ENCODE measurements at places on chromosomes 2 and 18.

DNA sequence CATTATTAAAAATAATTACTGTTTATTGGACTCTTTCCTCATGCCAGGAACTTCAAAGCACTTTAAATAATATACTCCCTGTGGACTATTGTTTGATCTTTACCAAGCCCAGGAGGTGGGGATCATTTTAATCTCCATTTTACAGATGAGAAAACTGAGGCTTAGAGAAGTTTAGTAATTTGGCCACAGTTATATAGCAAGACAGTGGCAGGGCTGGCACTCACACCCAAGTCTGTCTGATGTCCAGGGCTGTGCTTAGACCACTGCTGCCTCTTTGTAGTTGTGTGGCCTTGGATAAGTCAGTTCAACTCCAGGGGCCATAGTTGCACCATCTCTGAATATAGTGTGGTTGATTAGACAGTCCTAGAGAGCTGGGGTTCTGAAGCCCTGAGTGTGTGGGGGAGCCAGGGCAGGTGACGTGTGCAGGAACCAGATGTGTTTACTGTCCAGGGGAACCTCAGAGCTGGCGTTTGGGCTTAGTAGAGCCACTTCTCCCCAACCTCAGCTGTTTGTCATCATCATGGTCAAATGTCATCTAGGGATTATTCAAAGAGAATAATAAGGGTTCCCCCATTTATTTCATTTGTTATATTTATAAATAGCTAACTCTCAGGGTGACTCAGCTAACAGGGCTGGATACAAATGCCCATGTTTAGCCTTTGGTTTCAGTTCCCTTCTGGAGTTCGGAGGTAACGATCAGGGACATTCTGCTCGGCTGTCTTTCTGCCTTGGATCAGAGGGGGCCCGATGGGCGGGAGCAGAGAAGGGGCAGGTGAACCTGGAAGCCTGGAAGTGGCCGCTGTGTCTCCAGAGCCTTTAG lies 68.0 kb downstream of the BOLA3 start:
- no peak for DNase-seq

GRCh38 chr2:95345563-95346230 lies 48.5 kb downstream of the KCNIP3 start:
- peak; percentile 58 for DNase-seq

- no peak for DNase-seq
Observed at GRCh38 chr2:212158081-212158480, 380.5 kb downstream of the ERBB4 start.

DNA sequence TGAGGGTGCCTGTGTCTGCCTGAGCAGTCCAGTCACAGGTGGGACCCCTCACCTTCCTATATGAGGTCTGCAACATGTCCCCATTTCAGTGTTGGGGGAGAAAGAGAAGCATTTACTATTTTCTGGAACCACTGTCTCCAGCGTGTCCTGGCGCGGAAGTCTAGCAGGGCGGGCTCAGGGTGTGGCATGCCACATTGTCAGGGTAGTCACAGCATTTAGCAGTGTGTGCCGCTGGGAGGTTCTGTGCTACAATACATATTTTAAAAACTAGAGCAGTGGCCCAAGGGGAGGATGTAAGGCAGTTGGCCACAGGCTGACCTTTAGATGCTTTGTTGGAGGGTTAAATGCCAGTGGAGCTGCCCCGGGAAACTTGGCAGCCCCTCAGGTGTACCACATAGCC lies 12.5 kb downstream of the UBE2F start:
- DNase-seq: no peak

DNA sequence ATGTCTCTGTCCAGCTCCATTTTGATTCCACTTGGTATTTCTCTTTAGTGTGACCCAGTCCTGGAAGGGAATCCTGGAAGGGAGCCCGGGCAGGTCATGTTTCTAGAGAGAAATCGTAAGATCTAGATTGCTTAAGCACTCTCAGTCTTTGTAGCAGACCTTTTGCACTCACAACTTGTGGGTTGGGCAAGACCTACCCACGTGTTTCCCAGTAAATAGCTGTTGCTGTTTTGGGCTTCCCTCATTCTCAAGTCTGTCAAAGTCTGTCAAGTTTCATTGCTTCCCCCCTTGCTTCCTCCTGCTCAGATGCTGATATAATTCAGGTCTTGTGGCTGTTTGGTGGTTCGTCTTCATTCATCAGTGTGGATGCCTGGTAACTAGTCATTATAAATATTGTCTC lies 17.4 kb upstream of the NEMP2 start:
- no peak for DNase-seq

- no peak for DNase-seq
Observed at GRCh38 chr18:49032189-49032584, 81.4 kb upstream of the SMAD7 start.

GRCh38 chr2:171475979-171476378 lies 42.0 kb downstream of the DCAF17 start:
- no peak for DNase-seq

- DNase-seq: peak; percentile 26
Observed at GRCh38 chr18:8730080-8730827, 24.9 kb downstream of the MTCL1 start.

DNA sequence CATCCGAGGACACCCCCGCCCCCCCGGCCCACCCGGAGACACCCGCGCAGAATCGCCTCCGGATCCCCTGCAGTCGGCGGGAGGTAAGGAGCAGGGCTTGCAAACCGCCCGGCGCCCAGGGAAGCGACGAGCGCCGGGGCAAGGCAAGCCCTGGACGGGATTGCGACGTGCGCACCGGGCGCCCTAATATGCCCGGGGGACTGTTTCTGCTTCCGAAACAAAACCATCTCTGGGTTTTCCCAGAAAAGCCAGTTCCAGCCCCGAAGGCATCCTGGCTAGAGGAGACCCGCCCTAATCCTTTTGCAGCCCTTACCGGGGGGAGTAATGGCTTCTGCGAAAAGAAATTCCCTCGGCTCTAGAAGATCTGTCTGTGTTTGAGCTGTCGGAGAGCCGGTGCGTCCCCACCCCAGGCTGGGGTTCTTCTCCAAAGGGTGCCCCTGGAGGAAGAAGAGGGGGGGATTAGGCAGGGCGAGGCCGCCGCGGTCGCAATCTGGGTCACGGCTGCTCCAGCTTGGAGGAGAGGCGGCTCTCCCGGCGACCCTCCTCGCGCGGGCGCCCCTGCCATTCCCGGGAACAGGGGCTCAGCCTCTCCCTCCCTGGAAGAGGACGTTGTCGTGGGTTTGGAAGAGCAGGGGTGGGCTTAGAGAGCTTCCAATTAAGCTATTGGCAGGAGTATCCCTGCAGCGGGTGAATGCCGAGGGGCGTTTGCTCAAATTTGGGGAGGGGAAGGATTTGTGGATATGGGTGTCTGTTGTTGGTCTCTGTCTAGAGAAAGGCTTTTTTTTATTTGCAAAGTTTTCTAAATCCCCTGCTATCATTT lies 521 bp downstream of the MYCN start:
- DNase-seq: peak; percentile 42

DNA sequence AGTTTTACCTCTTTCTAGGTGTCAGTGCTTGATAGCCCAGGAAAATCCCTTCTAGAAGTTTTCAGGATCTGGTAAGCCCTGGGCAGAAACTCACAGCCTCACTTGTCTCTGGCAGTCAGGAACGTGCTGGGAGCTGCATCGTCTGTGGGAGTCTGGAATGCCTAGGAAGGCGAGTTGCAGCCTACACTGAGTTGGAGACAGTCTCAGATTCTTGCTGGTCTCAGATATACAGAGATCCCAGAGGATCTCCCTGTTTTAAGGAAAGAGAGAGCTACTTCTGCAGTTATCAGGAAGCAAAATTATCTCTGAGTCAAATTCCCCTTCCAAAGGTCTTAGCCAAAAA lies 104.4 kb upstream of the CDC42EP3 start:
- DNase-seq: no peak

- DNase-seq: no peak
Observed at GRCh38 chr2:130749641-130750040, 5.7 kb upstream of the AMER3 start.

DNA sequence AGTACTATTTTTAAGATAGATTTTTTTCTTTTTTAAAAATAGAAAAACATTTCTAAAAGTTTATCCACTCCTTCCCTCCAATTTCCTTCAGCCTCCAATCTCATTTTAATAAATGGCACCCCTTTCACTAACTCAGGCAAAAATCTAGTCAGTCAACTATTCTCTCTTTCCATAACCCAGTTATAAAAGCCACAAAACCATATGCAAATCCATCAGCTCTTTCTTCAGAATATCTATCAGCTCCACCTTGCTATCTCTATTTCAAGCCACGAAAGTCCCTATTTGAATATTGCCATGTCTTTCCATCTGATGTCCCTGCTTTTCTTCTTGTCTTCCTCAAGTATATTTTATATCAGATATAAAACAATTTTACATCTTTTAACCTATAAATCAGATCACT lies 397.1 kb downstream of the ERBB4 start:
- no peak for DNase-seq

- DNase-seq: no peak
Observed at GRCh38 chr2:124186801-124187200, 161.7 kb downstream of the CNTNAP5 start.

GRCh38 chr18:79373736-79374135 lies 22.0 kb upstream of the NFATC1 start:
- DNase-seq: no peak

- no peak for DNase-seq
Observed at GRCh38 chr2:98564541-98565132, 43.7 kb downstream of the COA5 start.

DNA sequence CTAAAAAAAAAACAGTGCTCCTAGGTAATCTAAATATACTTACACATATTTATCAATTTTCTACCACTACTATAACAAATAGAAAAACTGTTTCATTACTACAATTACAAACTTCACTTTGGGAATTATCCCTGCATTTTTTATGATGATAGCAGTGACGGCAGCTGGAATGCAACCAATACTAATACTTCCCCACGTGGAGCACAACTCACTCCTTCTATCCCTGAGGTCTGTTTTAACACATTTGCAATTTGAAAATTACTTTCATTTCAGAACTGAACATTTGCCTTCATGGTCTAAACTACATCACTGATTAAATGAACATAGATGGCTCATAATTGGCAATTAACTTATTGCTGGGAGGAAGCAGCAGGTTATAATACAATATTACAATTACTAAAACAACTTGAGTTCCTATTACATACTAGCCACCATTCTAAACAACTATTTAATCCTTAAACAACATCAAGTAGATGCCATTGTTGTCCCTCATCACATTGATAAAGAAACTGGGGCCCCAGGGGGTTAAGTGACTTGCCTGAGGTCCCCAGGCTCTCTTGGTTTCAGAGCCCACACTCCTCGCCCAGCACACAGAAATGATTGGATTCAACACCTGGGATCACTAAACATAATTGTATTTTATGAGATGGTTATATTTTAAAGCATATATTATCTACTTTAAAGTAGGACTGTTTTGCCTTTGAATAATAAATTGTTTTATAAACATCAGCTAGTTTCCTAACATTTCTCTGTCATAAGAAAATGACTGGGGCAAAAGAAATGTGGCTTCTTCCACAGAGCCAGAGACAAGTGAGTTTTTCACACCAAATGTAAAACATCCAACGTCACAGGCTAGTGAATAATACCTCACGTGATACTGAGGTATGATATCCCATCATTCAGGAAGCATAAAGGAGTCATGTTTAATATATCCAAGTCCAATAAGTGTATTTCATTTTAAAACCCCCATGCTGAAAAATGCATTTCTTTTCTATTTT lies 6.2 kb downstream of the COLEC12 start:
- DNase-seq: no peak

DNA sequence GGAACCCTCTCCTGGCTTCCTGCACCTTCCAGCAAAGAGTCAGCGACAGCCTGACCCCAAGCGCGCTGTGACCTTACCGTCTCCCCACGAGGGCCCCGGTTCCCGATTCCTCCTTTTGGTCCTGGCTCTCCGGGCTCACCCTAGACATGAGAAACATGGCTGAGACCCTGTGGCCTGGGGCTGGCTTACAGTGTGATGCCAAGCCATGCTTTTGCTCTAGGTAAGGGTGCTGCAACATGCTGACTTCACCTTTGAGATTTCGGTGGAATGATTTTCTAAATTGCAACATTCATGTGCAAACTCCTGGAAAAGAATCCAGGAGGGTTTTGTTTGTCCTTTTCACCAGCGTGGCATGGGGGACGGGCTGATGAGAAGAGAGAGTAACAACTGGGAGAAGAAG lies 63.9 kb downstream of the COL6A3 start:
- no peak for DNase-seq

DNA sequence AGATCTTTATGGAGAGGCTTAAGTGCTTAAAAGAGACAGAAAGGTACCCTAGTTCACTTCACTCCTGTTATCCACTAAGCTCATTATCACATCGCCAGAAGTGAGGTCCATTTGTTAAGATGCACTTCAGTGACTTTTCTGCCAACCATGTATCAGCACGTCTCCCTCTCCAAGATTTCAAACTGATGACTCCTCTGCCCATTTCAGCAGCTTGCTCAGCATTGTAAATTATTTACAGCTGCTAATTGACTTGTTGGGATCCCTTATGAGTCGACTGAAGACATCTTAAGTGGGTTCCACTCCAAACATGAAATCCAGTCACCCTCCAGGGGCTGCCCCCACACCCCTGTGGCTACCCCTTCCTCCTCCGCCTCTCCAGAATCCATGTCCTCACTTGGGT lies 37.3 kb downstream of the DIPK1C start:
- DNase-seq: no peak

- DNase-seq: no peak
Observed at GRCh38 chr2:128313091-128313836, 5.4 kb downstream of the HS6ST1 start.

DNA sequence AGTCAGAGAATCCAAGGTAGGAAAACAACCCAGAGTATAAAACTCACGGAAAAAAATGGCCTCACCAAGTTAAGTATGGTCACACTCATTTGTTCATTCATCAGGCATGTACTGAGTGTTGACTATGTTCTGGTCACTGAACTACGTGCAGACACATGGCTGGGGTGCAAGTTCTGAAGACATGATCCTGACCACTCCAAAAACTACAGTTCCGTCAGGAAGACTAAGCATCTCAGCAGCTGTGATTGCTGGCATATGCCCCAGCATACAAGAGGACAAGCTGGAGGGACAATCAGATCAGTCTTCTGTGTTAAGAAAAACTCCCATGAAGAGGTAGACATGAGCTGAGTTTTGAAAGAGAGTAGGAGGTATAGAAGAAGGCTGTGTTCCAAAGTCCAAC lies 72.8 kb downstream of the TCF4 start:
- DNase-seq: no peak

DNA sequence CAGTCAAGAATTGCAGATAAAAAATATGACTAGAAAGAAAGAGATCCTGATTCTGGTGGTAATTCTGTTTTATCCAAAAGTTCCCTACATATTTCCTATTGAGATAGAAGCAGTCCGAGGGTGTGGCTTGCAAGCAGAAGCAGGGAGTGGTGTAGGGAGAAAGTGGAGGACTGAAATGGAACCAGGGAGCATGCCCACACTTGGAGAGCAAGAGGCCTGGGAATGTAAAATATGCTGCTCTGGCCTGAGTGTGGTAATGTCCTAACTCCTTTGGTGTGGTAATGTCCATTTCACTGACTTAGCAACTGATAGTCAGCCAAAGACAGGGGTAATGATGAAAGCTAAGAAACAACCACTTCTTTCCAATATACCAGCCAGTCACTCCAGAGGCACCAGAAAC lies 30.1 kb upstream of the FMNL2 start:
- DNase-seq: no peak

GRCh38 chr2:84559838-84560237 lies 43.5 kb downstream of the DNAH6 start:
- no peak for DNase-seq

GRCh38 chr2:240300840-240301239 lies 134.6 kb upstream of the GPC1 start:
- DNase-seq: no peak
